Posterior cingulate gyrus (tissue), 11 donors: ENCODE measurements at places on chromosomes 2 and 18.

- DNase-seq, result no peak
Observed at GRCh38 chr2:154343282-154343681, 355.2 kb upstream of the KCNJ3 start.

DNA sequence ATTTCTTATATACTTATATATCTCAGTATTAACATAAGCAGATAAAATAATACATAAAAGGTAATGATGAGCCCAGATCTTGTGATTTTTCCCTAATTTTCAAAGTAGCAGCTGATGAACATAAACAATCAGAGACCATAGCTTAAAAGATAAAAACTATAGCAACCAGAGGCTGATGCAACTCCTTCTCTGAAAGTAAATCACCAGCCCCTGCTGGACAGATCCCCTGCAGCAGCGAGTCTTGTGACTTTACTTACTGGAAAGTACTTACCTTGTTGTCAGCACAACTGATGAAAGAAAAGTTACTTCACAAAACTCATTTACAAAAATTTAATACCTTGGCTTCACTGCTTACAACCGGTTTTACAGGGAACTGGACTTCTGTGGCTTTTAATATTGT is 67.3 kb downstream of the GORASP2 start:
- no peak for DNase-seq

GRCh38 chr2:95380280-95380679 is 22.2 kb upstream of the FAHD2A start:
- no peak for DNase-seq

- DNase-seq, result no peak
Observed at GRCh38 chr2:186995092-186995491, 146.1 kb upstream of the ZSWIM2 start.
